ENCODE measurements at places on chromosomes 13 and 19. TPM values are rescaled to one million over a fixed set of nuclear protein-coding genes. Genes with fewer than 3 reads are reported as not detected.

SH2D3A gene
- total RNA-seq = 2.2 TPM

DNA sequence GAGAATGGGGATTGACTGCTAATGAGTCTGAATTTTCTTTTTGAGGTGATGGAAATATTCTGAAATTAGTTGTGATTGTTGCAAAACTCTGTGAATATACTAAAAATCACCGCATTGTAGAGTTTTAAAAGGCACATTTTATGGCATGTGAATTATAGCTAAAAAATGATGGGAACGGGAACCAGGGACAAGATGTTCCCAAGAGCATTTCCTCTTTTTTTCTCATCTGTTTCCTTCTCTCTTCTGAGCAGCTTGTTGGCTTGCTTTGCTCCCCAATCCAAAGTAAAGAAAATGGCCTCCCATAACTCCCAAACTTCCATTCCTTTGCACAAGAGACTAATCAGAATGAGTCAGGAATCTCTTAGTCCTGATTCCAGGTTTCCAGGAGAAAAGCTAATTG, 459.2 kb downstream of the TSHZ3 start:
- no peak for DNase-seq
- no peak overlapping the region for H3K27ac ChIP-seq

PLK5 gene
- not detected for total RNA-seq

DNA sequence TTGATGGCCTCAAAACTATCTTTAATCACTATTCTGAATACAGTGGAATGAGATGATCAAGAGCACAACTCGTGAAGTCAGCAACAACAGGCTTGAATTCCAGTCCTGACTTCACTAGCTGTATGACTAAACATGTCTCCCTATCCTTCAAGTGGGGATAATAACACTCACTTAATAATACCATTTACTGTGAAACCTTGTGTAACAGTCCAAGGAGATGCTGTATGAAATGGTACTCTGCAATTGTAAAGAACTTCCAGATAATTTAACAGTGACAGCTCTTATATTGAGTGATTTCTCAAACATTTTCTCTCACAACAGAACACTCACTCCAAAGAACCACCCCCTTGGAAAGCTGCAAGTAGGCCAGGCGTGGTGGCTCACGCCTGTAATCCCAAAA, 823.1 kb downstream of the DIAPH3 start:
- no peak overlapping the region for H3K27ac ChIP-seq
- no peaks in the 10 kb centered on the region for H3K27me3 ChIP-seq
- H3K4me1 ChIP-seq = no peaks in the 10 kb centered on the region
- no peak for DNase-seq

GRCh38 chr13:97133955-97134354, 88.2 kb upstream of the MBNL2 start:
- H3K27me3 ChIP-seq = no peaks in the 10 kb centered on the region
- no peaks in the 10 kb centered on the region for H3K36me3 ChIP-seq
- DNase-seq = no peak
- no peak overlapping the region for H3K4me3 ChIP-seq
- H3K4me1 ChIP-seq = peaks cover 42% of the 10 kb centered on the region

DNA sequence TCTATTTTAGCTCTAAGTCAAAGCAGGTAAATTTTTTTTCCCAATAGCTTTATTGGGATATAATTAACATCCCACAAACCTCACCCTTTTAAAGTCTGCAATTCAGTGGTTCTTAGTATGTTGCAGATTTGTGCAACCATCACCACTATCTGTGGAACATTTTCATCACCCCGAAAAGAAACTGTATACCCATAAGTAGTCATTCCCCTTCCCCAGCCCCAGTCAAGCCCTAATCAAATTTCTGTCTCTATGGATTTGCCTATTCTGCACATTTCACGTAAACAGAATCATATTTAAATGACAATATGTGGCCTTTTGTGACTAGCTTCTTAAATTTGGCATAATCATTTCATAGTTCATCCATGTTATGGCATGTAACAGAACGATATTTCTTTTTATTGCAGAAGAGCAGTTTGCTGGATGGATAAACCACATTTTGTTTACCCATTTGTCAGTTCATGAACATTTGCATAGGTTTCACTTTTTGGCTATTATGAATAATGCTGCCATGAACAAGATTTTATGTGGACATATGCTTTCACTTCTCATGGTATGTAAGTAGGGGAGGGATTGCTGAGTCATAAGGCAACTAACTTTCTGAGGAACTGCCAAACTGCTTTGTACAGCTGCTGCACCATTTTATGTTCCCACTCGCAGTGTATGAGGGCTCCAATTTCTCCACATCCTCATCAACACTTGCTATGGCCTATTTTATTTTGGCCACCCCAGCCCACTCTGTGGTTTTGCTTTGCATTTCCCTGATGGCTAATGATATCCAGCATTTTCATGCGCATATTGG, 10.9 kb downstream of the SLC46A3 start:
- no peaks in the 10 kb centered on the region for H3K36me3 ChIP-seq
- no peak for DNase-seq
- no peaks in the 10 kb centered on the region for H3K27me3 ChIP-seq
- no peak overlapping the region for H3K4me3 ChIP-seq

DNA sequence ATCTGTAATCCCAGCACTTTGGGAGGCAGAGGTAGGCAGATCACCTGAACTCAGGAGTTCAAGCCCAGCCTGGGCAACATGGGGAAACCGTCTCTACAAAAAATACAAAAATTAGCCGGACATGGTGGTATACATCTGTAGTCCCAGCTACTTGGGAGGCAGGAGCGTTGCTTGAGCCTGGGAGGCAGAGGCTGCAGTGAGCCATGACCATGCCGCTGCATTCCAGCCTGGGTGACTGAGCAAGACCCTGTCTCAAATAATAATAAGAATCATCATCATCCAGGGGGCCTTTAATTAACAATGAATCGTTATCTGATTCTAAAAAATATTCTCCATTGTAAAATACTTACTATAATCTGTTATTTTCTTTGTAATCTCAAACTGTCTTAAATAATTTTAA, 283.4 kb downstream of the DACH1 start:
- no peak overlapping the region for H3K27ac ChIP-seq
- no peak overlapping the region for H3K4me3 ChIP-seq
- H3K27me3 ChIP-seq = no peaks in the 10 kb centered on the region
- H3K4me1 ChIP-seq = no peaks in the 10 kb centered on the region
- no peak for DNase-seq
- H3K36me3 ChIP-seq = no peaks in the 10 kb centered on the region
